ENCODE measurements at places on chromosomes 4 and X. TPM values are rescaled to one million over a fixed set of nuclear protein-coding genes. Genes with fewer than 3 reads are reported as not detected.

PDE6B gene
- total RNA-seq = 3.3 TPM

DNA sequence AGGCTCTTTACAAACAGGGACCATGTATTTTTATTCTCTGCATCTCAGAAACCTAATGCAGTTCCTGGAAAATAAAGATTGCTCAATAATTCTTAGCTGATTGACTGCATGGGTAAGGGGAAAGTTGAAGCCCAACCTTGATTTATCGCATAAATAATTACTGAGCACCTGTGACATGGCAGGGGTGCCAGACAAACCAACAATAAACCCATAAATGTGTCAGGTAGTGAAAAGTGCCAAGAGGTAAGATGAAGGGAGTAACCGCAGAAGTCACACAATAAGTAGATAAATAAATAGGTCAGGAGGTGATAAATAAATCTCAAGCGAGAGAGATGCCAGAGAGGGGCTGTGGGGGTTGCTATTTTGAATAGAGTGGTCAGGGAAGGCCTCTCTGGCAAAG, 20.1 kb upstream of the AP1S2 start:
- no peak for DNase-seq

DNA sequence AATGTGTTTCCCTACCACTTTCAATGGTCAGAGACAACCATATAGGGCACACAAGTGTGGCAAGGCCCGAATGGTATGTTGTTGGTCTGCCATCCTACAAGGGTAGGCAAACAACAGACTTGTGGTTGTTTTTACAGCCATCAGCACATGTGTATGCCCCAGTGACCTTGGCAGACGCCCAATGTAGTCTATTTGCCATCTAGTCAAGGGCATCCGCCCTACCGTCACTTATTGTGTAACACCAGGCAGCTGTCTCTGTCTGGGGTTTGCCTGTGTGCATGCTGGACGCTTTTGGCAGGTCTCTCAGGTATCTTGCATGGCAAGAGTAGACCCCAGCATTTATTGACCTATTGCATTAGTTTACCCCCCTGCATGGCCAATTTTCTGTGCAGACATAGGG, 1145.5 kb upstream of the POU3F4 start:
- no peak for DNase-seq

- DNase-seq = no peak
Measured at GRCh38 chr4:71210823-71211222, 128.0 kb upstream of the SLC4A4 start.

SH3RF1 gene
- 16.5 TPM for total RNA-seq

PROM1 gene
- 23.0 TPM for total RNA-seq

DNA sequence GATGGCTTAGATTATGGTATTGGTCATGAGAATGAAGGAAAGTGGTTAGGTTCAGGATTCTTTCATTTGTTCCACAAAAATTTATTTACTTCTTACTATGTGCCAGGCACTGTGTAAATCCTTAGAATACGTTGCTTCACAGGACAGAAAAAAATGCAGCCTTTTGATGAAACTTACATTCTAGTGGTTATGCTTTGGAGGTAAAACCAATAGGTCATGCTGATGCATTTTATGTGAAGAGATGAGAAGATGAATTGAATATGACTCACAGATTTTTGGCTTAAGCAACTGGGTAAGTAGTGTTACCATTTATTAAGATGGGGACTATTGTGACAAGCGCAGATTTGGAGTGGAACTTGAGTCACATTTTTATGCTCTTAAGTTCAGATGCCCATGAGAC, 165.3 kb downstream of the GLRA2 start:
- DNase-seq = no peak

DNA sequence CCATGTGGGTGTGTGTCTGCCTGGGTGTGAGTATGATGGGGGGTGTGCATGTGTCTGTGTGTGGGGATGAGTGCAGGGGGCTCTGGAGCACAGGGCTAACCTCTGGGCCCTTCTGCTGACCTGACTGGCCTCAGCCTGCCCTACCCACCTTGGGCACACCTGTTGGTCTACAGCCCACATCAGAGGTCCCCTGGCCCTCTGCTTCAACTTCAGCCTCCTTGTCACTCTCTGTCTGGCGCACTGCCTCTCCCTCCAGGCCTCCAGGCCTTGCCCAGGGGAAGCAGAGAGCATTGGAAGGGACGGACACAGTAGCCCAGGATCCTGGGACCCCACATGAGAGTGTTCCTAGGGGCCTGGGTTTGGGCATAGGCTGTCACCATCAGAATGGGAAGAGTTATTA, 115.4 kb downstream of the EFNB1 start:
- no peak for DNase-seq

DNA sequence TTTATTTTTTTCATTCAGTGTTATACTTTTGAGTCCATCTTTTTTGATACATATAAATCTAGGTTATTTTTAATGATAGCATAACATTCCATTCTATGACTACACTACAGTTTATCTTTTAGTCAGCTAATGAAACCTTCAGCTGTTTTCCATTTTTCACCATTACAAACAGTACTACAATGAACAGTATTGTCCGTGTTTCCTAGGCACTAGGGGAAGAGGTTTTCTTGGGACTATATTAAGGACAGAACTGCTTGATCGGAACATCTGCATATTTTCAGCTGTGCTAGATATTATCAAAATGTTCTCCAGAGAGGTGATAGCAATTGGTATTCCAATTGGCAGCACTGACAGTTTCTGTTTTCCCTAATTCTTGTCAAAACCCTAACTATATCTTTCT, 44.3 kb upstream of the HCCS start:
- no peak for DNase-seq
